Activated CD8-positive, alpha-beta memory T cell treated with anti-CD3 and anti-CD28 coated beads, Interleukin-2, amount 10 ng/mL, durations not matched to agents 7 days and 5 days (primary cell): ENCODE measurements at places on chromosomes 4 and X.

- no peak for DNase-seq
Measured at GRCh38 chr4:158856852-158857251, 88.0 kb downstream of the FNIP2 start.

DNA sequence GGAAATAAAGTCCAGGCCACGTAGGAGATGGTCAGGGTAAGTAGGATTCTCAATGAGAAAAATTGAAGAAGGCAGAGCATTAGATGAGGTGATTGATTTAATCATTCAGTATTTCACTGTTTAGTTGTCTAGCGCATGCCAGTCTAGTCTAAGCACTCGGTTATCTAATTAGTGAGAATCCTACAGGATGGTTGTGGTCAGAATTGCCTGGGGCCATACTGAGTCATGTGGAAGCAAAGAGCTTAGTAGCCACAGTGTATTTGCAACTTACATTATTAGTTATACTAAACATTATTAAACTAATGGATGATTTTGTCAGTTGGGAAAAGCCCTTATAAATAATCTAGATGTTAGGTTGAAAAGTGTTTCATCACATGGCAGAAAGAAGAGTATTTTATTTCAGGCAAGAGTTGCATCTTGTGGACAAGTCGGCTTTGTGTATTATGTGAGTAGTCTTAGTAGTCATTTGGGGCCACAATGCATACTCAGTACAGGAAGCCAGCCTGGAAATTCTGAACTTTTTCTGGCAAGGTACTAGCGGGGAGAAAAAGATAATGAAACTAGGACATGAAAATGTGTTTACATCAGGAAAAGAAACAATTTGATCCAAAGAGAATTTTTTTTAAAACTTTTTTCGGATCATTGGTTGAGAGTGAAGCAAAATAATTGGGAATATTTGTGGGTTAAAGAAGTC is 31.9 kb downstream of the CPEB2 start:
- no peak for DNase-seq

GRCh38 chr4:128787509-128788311 is 21.8 kb upstream of the JADE1 start:
- DNase-seq = no peak

GRCh38 chr4:7798178-7798995 is 141.3 kb downstream of the AFAP1 start:
- DNase-seq = no peak

DNA sequence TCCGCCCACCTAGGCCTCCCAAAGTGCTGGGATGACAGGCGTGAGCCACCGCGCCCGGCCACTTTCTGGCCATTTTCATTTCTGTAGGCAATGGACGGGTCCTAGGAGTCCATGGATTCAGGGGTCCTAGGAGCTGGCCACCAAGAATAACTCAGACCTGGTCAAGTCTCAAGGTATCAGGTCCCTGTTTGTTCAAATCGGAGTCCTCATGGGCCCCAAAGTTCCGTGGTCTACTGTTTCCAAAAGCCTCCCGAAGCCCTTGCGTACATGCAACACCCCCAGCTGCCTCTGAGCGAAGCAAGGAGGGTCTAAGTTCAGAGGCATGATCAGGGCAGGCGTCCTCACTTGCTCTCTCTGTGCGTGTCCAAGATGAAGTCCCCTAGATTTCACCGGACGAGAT is 30.1 kb downstream of the P2RY8 start:
- no peak for DNase-seq

DNA sequence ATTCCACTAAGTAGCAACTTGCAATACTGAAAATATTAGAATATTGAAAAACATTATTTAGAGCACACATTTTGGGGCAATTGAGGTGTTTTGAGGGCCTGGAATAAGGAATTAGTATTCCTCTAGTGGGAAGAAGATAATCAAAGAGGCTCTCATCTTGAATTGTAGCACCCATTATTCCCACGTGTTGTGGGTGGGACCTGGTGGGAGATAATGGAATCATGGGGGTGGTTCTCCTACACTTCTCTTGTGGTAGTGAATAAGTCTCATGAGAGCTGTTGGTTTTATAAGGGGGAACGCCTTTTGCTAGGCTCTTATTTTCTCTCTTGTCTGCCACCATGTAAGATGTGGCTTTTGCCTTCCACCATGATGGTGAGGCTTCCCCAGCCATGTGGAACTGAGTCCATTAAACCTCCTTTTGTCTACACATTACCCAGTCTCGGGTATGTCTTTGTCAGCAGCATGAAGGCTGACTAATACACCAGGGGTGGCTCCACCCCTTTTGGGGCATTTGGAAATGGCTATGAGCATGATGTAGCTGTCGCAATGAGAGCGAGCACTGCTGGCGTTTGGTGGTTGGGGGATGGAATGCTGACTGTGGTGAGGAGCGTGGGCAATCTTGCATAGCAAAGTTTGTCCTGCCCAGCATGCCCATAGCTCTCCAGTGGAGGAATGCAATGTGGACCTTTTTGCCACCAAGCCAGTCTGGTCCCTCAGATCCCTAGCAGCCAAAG is 308.2 kb downstream of the FRMPD4 start:
- no peak for DNase-seq

DNA sequence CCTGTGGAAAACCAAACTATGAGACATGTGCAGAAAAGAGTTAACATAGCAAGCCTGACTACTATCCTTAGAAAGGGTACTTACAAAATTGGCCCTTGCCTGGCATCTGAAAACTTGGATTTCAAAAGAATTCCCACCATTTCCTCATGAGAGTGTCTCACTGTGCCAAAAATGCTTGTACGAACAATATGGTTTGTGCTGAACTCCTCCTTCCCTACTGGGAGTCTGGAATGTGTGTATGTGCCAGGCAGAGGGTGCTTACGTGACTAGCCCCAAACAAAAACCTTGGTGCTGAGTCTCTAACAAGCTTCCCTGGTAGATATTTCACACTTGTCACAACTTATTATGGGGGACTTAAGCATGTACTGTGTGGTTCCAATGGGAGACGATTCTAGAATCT is 81.7 kb upstream of the GIMD1 start:
- DNase-seq = no peak

DNA sequence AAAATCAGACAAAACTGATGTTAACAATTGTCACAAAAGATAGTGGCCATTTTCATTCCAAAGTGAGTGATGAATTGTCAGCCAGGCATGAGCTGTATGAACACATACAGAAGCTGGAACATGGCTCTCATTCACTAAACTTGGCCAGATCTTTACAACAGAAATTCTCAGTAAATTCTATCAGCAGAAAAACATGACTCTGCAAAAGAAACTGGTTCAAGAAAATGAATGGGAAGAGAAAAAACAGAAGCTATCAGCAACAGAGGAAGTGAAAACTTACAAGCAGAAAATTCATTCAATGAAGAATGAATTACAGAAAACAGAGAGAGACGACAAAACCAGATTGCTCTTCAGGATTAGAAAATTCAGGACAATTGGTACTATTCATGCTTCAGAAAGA is 249.6 kb downstream of the COL25A1 start:
- no peak for DNase-seq
